D721Med (cell line): ENCODE measurements at places on chromosomes 4 and X.
A peak's percentile ranks its signal among the peaks of the same experiment; 100 is the strongest.

DNA sequence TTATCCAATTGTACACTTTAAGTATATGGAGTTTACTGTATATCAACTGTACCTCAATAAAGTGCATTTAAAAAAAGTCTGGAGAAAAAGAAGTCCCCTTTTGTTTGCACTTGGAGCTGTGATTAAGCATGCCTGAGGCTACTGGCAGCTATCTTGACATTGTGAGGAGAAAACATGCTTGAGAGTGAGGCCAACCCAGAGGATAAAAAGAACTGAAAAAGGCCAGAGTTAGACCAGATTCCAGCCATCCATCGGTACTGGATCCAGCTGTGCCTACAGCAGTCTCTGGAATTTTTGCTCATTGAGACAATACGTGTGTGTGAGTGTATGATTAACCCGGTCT, 57.4 kb downstream of the LGI2 start:
- DNase-seq, result no peak

GRCh38 chr4:89356086-89356485, 48.5 kb upstream of the GPRIN3 start:
- DNase-seq, result no peak

DNA sequence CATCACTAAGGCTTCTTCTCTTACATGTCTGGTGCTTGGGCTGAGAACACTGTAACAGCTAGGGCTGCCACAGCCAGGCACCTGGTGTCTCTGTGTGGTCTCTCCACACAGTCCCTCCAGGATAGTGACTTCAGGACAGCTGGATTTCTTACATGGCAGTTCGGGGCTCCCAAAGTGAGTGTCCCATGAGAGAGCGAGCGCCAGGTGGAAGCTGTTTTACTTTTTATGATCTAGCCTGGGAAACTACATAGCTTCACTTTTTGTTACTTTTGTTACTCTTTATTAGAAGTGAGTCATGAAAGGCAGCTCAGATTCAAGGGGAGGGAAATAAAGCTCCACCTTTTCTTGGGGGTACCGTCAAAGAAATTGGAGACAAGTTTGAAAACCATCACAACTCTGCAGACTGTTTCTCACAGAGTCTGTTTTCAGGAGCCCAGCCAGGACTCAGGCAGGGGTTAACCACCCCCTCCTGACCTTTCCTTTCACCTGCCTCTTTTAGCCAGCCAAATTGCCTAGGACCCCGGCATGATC, 373.0 kb downstream of the MID1IP1 start:
- DNase-seq, result no peak

GRCh38 chr4:164894702-164895101, 17.7 kb downstream of the APELA start:
- no peak for DNase-seq

DNA sequence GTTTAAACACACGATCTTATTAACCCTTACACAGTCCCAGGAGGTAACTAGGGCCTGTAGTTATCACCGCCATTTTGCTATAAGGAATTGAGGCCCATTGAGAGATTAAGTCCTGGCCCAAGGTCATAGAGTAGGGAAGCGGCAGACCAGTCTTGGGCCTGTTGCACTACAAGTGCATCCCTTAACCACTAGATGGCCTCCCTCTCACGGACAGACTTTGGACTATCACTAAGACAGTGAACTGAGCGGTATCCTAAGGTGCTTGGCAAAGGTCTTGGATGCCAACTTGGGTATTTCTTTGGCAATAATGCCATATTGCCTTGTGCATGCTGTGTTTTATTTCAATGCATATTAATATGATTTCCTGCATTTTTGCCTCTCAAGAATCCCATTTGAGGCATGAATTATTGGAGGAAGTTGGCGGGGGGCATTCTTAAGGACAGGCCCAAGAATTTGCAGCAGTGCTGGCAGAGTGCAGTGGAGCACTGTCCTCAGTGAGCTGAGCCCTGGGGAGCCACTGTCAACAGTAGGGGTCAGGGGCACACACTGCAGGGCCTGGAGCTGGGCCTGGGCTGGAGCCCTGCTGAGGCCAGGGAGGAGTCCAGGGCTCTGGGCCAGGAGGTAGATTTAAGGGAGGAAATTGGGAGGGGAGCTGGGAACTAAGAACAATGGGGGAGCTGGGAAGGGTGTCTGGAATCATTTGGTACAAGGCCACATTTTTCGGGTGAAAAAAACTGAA, 147.4 kb downstream of the SMIM20 start:
- DNase-seq, result no peak

- DNase-seq, result no peak
These were observed 27.6 kb downstream of the FGFRL1 start for GRCh38 chr4:1038948-1039492.

DNA sequence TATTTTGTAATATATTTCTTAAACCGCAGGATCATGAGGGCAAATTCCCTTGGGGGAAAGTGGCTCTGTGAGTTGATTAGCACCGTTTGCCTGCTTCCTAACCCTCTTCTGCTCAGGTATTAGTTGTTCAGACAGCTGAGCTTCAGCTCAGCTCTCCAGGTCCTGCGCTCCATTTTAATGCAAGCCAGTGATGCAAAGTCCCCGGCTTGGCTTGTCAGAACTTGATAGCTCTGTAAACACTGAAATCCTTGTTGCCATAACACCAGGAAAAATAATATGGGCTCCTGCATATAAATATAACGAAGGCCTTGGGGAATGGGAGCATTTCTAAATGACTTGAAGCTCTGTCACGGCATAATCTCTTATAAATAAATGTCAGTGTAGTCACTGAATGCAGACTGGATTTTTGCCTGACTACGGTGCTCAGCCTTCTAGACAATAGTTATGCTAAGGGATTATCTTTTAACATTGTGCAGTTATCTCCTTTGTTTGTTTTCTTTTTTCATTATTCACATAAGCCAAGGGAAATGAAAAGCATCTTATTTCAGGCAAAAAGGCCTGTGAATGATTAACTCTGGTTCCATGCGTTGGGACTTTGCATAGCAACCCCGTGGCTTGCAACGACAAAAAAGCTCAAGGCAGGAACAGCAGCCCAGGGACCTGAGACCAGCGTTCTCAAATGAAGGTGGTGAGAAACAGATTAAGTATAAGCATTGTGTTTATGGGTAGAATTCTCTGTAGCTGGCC, 253.2 kb downstream of the SPRY1 start:
- no peak for DNase-seq

GRCh38 chrX:38175139-38175538, 45.5 kb downstream of the SRPX start:
- peak; percentile 23 for DNase-seq

GRCh38 chrX:4588893-4589292, 875.4 kb upstream of the PRKX start:
- no peak for DNase-seq

DNA sequence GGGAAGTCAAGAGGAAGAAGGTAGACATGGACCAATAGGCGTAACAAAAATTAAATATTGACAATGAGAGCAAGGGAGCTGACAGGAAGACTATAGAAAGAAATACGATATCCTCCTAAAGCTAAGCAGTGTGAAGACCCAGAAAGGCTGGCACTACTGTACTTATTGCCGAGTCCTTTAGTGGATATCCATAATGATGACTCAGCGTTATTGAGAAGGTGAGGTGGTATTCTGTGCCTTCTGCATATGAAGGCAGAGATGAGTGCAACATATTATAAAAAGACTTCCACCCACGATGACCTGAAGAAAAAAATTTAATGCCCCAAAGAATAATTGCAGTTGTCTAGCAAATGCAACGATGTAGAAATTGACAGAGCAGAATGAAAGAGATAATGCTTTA, 13.0 kb upstream of the MCF2 start:
- DNase-seq, result no peak

DNA sequence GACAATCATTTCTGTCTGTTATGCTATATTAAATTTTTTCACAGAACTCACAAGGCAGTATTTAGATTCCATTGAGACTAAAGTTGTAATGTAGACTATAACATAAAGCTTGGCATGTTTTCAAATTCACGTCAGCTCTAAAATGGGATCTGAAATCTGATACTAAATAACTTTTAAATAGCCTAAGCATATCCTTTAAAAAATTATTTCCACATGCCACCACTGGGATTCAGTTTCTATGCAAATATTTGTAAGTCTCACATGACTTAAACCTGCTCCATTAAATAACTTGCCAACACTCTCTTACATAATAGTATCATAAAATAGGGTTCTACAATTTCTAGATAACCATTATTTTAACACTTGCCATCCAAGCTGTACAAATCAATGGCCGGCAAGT, 32.4 kb downstream of the KLHL8 start:
- DNase-seq, result no peak

DNA sequence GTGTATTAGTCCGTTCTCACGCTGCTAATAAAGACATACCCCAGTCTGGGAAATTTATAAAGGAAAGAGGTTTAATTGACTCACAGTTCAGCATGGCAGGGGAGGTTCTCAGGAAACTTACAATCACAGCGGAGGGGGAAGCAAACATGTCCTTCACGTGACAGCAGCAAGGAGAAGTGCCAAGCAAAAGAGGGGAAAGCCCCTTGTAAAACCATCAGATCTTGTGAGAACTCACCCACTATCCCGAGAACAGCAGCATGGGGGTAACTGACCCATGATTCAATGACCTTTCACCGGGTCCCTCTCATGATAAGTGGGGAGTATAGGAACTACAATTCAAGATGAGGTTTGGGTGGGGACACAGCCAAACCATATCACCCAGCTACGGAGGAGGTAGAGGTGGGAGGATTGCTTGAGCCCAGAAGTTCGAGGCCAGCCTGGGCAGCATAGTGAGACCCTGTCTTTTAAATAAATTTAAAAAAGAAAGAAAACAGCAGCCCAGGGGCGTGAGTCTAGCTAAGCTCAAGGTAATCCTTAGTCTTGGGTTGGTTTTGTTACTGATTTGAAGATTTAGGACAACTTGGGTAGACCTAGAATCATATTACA, 46.4 kb upstream of the TMEM131L start:
- DNase-seq, result no peak

DNA sequence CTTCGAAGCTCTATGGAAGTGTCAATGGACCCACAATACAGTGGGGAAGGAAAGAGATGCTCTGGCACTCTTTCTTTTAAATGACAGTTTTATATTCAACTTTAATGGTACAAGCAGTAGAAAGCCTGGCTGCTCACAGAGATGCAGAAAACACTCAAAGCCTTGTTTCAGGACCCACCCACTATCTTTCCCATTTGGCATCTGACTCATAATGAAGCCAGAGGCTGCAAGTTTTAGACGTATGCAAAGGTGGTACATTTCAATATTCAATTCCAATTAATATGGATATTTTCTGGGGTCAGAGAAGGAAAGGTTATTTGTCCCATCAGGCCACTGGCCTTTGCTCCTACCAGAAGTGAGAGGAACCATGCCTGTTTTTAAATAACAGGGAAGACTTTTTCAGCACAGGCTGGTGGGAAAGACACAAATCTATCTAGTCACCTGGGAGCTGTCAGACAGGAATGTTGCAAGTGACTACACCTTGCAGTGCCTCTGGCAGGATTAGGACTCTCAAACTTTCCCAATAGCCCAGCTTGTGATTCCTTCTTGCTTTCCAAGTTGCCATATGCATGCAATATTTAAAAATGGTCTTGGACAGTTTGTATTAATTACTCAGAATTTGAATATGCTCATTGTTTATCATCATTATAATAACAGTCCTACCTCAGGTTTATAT, 70.0 kb upstream of the RAB40AL start:
- no peak for DNase-seq

GRCh38 chr4:4783847-4784246, 75.6 kb upstream of the MSX1 start:
- DNase-seq, result no peak

DNA sequence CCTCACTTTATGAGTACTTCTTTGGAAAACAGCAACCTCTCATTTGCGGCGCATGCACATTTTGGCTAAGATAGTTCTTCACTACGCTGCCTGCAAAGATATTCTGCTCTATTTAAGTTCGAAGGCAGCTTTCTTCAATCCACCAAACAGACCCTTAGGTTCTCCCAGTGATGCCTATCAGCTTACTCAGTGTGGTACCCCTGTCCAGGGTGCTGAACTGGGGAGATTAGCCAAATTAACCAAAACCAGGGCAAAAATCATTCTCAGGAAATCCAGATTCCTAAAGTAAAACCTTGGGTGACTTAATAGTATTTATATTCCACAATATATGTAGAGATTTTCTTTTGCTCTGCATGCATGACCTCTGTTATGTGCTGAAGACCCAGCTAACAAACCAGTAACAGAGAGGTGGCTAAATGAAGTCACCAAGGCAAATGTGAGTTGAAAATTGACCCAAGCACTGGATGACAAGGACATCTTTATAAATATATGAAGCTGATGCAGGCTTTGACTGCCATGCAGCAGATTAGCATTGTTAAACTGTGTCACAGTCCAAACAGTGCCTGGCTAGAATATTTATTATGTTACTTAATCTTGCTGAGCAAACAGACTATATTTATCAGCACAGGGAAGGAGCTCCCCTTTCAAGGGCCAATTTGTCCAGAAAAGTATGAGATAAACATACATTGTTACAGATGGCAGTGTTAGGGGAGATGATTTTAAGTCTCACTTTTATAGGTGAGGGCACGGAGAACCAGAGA, 418.2 kb downstream of the STIM2 start:
- no peak for DNase-seq

GRCh38 chr4:16351161-16351560, 124.9 kb upstream of the TAPT1 start:
- DNase-seq, result no peak

- DNase-seq, result no peak
These were observed 1995.9 kb downstream of the C4orf33 start for GRCh38 chr4:131091896-131092295.

DNA sequence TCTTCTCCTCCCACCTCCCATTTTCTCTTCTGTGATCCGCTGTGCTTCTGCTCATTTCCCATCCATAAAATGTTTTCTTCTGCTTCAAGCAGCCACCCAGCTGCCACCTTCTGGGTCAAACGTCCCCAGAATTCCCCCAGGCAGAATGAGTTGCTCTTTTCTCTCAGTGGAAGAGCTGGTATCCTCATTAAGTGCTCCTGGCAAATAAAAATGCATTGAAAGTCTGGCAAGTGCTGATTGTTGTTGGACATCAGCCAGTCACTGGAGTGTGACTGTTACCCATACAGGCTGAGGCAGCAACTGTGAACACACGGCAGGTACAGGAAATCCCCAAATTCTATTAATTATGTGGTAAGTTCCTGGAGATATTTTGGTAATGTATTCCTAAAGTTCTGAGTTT, 52.6 kb downstream of the LIMCH1 start:
- DNase-seq, result no peak

GRCh38 chr4:26321373-26322221, 783 bp downstream of the RBPJ start:
- no peak for DNase-seq

GRCh38 chr4:127648061-127648460, 15.3 kb downstream of the INTU start:
- DNase-seq, result no peak

DNA sequence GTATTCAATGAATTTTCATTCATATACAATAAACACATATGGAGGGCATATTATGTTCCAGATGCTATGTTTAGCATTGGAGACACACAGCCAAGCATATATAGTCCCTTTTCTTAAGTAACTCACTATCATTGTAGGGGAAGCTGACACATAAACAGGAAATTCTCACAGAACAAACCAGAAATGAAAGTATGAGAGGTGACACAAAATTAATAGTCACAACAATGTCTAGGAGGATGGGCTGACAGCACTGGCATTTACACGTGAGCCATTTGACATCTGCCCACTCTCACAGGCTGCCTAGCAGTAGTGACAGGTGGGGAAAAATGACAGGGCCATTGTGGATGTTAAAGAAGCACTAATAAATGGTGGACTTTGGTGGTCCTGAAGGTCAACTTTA, 2.6 kb upstream of the CNOT6L start:
- no peak for DNase-seq

GRCh38 chr4:48899950-48900349, 6.6 kb downstream of the OCIAD2 start:
- DNase-seq, result no peak
